Esophagus squamous epithelium (tissue), 5 donors: ENCODE measurements at places on chromosomes 5 and 9. TPM values are rescaled to one million over a fixed set of nuclear protein-coding genes. Genes with fewer than 3 reads are reported as not detected.

GRCh38 chr9:24900179-24900578 is 354.5 kb upstream of the IZUMO3 start:
- DNase-seq: no peak

DNA sequence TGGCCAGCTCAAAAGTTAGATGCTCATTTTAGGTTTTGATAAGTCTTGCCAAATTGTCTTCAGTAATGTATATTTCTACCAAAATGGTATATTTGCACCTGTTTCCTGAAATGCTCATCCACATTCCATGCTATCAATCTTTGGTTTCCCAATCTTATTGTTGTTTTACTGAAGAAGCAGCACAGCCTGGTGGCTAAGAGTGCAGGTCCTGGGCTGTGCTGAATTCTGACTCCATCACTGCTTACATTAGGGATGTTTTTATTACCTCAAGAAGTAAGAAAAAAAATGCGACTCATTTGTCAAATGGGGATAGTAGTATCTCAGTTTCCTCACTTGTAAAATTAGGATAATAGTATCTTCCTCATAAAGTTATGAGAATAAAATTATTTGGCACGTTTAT is 13.6 kb upstream of the S100Z start:
- DNase-seq: no peak

PCDHA5 gene
- 0.19 TPM for total RNA-seq

GRCh38 chr9:115212832-115213231 is 94.9 kb upstream of the TNC start:
- DNase-seq: no peak

DNA sequence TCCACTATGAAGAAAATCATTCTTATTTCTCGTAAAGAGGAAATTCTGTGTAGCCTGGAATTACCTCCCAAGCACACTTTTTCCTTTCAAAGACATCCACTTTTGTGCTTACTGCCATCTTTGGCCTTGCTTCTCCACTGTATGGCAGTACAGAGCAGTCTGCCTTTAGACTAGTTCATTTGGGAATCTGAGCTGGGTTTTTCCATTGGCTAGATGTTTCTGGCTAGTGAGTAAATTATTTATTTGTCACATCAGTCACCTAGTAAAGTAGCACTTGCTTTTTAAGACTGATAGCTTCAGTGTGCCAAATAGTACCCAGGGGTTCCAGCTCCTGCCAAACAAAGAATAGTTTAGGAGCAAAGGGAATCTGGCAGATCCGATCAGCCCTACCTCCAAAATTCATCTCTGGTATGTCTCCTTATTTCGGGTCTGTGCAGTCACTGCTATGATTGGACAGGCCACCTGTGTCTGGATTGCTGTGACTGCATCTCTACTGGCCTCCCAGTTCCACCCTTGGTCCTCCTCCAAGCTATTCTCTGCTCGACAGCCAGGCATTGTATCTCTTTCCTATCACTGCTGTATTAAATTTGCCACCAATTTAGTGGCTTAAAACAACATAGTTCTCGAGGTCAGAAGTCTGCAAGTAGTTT is 97.6 kb downstream of the NUDT12 start:
- no peak for DNase-seq

DNA sequence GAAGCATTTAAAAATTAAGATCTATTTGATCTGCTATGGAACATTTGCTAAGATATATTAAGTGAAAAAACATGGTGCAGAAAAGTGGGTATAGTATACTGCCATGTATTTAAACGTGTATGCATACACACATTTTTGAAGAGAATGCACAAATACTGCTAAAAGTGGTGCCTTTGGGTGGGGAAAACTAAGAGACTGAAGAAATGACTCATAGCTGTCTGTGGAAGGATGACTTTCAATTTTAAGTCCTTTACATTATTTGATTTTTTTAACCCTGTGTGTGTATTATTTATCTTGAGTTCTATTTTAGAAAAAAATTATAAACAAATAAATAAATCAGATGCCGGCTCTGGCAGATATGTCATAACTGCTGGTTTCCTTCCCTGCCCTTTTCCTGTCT is 120.7 kb upstream of the SLIT3 start:
- DNase-seq: no peak

DNA sequence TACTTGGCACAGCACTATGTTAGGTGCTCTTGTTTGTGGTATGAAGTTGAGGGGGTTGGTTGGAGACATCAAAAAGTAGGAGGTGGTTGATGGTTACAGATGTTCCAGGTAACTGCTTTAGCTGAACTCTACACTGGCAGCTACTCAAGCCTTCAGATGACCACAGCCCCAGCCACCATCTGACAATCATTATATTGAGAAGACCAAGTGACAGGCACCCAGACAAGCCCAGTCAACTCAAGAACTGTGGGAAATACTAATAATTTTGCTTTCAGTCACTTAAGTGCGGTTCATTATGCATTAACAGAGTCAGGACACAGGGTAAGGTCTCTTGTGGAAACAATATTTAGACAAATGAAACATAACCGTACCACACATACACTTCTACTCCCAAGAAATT is 38.9 kb upstream of the SLIT3 start:
- DNase-seq: no peak

DNA sequence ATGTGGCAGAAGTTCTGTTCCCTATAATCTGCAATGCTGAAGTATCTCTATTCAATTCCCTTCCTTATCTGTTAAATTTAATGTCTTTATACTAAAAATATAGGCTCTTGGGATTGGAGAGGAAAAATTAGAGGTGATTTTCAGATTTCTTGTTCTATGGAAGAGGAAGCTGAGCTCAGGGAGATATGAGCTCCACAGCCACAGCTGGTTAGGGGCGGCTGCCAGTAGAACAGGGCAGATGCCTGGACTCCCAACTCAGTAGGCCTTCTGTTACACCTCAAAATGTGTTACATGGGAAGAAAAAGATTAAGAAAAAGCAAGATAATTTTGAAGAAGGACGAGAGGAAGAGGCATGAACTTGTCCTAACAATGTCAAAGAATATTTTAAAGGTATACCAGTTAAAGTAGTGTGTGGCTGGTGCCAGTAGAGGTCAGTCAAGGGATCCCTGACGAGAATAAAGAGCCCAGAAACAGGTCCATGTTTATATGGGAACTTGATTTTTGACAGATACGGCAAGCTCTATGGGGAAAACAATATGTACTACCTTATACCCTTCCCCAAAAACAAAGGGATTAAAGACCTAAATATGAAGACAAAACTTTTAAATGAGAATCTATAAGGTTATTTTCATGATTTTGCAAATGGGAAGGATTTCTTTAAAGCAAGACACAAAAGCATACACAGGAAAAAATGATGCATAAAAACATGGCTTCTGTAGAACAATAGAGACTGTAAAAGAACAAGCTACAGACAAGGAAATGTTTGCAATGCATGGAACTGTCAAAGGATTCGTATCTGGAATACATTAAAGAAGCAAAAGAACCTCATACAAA is 28.7 kb downstream of the DNAJC21 start:
- no peak for DNase-seq

- DNase-seq: no peak
These were observed 53.1 kb downstream of the MAP1B start for GRCh38 chr5:72160329-72160728.

DNA sequence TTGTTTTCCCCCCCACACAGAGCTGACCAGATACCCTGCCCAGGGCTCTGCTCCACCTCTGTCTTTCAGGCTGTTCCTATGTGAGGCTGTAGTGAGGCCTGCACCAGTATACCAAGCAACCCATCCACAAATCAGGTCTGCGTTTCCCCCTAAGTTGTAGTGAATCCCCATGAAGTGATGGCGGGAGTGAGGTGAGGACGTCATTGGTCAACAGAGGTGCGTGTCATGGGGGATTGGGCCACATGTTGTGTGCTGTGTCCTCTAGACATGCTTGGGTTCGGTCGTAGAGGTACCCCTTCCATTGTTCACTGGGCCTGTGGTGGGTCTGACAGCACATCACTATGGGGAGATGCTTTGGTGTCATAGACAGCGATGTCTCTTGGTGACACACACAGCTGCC is 184.6 kb downstream of the CACNA1B start:
- DNase-seq: no peak

MZB1 gene
- 0.49 TPM for total RNA-seq

GPR151 gene
- not detected for total RNA-seq

GRCh38 chr5:122221857-122222256 is 90.2 kb upstream of the SNCAIP start:
- no peak for DNase-seq

C9orf152 gene
- total RNA-seq: 0.95 TPM

DNA sequence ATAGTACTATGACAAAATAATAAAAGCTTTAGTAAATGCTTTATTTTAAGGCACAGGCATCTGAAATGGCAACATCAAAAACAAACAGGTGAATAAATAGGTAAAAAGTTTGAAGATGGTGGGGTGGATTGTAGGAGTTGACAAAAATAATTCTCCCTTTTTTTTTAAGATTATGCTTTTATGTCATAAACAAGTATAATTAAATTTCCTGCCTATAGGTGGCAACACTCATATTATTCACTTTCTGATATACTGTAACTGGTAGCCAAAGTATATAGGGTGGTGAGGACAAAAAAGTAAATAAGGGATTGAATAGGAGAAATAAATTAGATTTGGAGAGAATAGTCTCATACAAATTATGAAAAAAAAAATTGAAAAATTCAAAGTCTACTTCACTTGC is 120.0 kb upstream of the ACOT12 start:
- DNase-seq: no peak

PDE8B gene
- total RNA-seq: not detected

DNA sequence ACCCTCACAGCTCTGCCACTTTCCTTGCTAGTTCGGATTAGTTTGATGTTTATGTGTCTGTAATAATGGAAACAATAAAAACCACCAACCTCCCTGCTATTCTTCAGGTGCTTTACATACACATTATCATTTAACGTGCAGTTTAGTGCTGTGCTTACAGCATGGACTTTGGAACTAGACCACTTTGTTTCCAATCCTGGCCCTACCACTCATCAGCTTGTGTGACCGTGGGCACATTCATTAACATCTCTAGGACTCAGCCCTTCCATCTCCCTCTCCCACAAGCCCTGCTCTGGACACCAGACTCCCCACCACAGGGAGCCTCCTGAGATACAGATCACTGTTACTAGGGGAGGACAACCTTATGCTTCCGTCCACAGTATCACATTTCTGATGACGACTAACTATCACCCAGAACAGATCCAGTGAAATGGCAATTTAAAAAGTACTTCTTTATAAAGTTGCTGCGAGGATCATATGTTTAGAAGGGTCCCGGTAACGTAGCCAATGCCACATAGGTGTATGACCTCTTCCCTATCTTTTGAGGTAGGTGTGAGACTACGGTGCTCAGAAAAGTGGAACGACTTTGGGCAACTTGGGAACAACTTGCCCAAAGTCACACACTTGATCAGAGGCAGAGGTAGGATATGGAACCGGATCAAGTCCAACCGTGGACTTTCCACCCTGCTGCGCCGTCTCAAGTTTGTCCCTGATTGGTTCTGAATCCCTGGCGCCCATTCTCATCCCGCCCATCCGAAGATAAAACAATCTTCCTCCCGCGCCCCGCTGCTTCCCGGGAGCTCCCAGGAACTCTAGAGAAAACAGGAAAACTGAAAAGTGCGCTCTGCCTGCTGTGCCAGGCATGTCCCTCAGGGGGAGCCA is 132.4 kb upstream of the NIPBL start:
- no peak for DNase-seq

CATSPER3 gene
- not detected for total RNA-seq

DNA sequence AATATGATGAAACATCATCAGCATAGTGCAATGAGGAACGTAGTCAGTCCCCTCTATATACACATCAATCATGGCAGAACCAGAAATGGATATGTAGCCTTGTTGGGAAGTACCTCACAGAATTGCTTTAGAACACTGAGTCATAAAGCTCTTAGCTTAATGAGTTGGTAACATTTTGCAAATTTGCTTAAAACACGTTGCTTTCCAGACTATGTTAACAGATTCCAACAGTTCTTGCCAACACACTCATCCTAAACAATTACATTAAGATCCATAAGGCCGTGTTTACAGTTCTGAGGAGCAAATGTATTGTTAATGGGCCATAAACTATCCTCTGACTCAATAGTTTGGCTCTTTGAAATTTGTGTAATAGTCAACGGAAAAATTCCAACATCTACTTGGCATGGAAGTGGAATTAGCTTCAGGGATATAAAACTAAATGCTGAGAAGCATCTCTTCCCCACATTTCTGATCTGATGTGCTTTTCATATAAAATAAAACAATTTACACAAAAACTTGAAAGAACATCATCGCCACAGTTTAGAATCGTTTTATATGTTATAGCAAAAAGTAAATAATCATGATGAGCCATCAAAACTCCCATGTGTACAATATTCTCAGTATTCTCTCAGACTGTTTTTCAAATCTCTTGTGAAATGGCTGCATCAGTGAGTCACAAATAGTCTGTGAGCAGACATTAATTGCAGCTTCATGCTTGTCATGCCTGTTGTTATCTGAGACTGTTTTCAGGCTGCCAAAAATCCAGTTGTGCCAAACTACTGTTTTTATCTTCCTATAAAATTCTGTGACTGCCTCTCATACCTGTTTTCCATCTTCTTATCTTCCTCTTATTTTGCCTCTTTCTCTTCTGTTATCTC is 291.9 kb downstream of the COX7C start:
- DNase-seq: no peak

- DNase-seq: no peak
These were observed 195.0 kb downstream of the MAPKAP1 start for GRCh38 chr9:125511789-125512660.

DNA sequence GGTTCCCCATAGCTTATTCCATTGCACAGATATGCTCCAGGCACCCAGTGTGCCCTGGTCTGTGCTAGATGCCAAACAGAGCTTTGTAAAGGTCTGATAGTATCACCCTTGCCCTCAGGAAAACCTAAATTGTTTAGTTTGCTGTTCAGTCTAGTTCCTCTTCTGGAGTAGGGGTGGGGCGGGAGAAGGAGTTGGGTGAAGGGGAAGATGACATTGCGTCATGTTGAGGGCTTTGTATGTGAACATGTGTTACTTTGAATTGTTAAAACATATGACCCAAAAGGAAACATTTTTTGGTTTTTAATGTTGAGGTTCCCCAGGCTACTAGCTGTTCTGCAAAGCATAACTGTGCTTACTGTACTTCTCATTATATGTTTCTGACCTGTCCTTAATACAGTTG is 40.6 kb downstream of the HACD4 start:
- DNase-seq: no peak
